Activated naive CD8-positive, alpha-beta T cell treated with anti-CD3 and anti-CD28 coated beads for 36 hours (primary cell): ENCODE measurements at places on chromosomes 2 and 18. TPM values are rescaled to one million over a fixed set of nuclear protein-coding genes. Genes with fewer than 3 reads are reported as not detected.

UGT1A4 gene
- total RNA-seq = not detected

UPP2 gene
- total RNA-seq = not detected

DNA sequence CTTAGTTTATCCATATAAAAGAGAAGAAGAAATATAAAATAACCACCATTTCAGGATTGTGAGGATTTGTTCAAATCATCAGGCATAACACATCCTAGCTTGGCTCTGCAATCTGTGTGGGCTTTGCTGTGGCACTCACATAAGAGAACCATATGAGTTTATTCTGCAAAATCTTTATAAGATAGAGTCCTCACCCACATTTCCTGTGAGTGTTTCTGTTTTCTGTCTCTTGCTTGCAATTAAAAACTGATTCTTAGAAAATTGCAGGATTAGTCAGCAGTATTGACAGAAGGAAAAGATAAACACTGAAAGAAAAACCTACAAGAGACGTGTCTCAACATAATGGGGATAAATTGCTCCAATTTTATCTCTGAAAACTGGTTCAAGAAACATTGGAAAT, 258.5 kb downstream of the RND3 start:
- DNase-seq = no peak
- H3K36me3 ChIP-seq = no peaks in the 10 kb centered on the region
- no peak overlapping the region for H3K4me3 ChIP-seq
- H3K4me1 ChIP-seq = no peaks in the 10 kb centered on the region
- H3K27ac ChIP-seq = no peak overlapping the region
- H3K27me3 ChIP-seq = no peaks in the 10 kb centered on the region

GRCh38 chr2:107634172-107634571, 192.5 kb upstream of the RGPD4 start:
- H3K27me3 ChIP-seq = no peaks in the 10 kb centered on the region
- H3K4me3 ChIP-seq = no peak overlapping the region
- DNase-seq = no peak
- no peaks in the 10 kb centered on the region for H3K4me1 ChIP-seq
- H3K36me3 ChIP-seq = no peaks in the 10 kb centered on the region

GRCh38 chr2:108363908-108364225, 13.9 kb upstream of the SULT1C4 start:
- peaks cover 12% of the 10 kb centered on the region for H3K27me3 ChIP-seq
- no peak overlapping the region for H3K4me3 ChIP-seq
- no peaks in the 10 kb centered on the region for H3K36me3 ChIP-seq
- H3K27ac ChIP-seq = no peak overlapping the region
- H3K4me1 ChIP-seq = peaks cover 7% of the 10 kb centered on the region
- DNase-seq = no peak

DNA sequence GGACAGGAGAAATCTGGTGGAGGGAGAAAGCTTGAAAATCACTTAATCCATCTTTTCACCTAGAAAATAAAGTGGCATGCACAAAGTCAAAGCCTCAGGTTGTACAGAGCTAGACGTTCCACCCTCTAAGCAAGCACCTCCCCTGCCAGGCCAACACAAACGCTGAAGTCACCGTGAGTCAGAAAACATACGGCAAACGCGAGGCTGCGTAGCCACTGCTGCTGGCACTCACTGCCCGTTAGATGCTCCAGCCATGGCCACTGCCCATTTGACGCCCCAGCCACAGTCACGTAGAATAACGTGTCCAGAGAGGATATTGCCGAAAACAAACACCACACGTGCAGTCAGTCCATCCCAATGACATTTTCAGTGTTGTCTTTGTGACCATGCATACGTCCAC, 209.7 kb upstream of the PXDN start:
- H3K36me3 ChIP-seq = no peaks in the 10 kb centered on the region
- H3K27me3 ChIP-seq = peaks cover 28% of the 10 kb centered on the region
- H3K4me1 ChIP-seq = no peaks in the 10 kb centered on the region
- no peak for DNase-seq
- H3K4me3 ChIP-seq = no peak overlapping the region
